CD4-positive, alpha-beta T cell treated with Interleukin-12 subunit alpha and Interleukin-12 subunit beta, for 1 hour (primary cell): ENCODE measurements at places on chromosomes 7 and 10.

- no peak for DNase-seq
Measured at GRCh38 chr10:70552586-70552985, 50.0 kb downstream of the PRF1 start.

GRCh38 chr10:89867964-89868363 lies 166.6 kb downstream of the KIF20B start:
- no peak for DNase-seq

GRCh38 chr7:44575054-44575453 lies 1.3 kb upstream of the DDX56 start:
- DNase-seq, result no peak

GRCh38 chr7:915291-916218 lies 38.9 kb downstream of the ADAP1 start:
- no peak for DNase-seq

GRCh38 chr7:44057181-44057848 lies 8.1 kb downstream of the PGAM2 start:
- DNase-seq, result no peak

DNA sequence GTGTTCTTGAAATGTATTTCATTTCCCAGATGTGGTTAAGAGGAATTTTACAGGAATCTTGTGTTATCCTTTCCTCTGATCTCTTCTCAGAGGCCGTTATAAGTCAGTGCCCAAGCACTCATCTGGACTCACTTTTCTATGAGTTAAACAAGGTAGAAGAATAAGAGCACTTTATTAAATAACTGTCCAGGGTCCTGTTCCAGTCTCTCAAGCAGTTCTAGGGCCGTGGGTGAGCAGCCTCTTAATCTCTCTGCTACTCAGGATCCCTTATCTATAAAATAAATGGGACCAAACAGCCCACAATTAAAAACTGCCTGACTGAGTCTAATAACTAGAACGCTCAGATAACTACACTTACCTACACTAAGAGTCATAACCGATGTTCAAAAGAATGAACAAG lies 111.2 kb downstream of the OSBPL3 start:
- DNase-seq, result no peak

GRCh38 chr10:124004663-124005004 lies 88.8 kb downstream of the CHST15 start:
- DNase-seq, result no peak

- no peak for DNase-seq
Measured at GRCh38 chr7:148661471-148661870, 37.2 kb upstream of the CUL1 start.

DNA sequence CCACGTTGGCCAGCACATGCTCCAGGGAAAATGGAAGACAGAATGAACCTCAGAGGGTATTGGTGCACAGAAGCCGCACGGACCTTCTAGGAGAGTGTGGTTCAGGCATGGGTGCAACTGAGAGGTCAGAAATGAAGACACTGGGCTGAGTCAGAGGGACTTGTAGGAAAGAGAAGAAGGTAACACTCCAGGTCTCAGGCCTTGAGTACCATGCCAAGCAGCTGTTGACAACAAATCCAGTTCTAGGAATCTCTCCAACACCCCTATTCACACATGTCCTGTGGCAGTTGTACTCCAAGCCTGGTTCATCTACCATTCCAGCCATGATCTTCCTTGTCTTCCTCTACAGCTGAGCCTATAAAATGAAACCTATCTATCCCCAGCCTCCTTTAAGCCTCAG lies 251.6 kb downstream of the USP6NL start:
- DNase-seq, result no peak

DNA sequence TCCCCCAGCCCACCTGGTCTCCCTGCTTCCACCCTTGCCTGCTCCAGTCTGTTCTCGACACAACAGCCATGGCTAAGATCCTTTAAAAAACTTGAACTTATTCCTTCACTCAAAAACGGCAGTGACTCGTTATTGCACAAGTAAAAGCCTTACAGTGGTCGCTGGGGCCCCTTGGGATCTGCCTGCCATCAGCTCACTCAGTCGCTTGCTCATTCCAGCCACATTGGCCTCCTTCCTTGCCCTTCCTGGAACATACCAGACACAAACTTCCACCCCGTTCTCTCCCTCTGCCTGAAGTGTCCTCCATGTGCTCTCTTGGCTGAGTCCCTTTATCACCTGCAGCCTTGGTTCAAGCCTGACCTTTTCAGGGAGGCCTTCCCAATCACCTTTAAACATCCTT lies 4.7 kb downstream of the CCNY start:
- no peak for DNase-seq

DNA sequence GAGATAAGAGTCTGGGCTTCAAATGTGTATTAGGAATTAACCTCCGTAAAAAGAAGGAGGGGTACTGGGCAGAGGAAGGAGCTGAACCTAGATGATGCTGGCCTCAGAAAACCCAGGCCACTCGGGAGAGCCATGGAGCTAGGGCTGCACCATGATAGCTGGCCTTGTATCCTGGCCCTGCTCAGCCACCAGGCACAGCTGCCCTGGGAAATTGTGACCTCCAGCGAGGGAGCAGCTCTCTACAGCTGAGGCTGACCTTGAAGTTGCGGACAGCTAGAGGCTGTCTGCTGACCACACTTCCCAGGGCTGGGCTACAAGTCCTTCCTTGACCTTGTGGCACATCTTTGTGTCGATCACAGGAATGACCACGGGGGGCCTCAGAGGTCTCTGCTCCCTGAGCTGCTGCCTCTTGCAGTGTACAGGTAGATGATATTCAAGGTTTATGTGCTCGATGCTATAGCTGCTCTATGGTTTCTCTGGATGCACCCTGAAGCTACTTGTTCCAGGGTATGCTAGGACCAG lies 38.3 kb upstream of the SLC35B4 start:
- DNase-seq, result no peak

GRCh38 chr10:111089293-111089692 lies 12.5 kb downstream of the ADRA2A start:
- DNase-seq, result no peak

- DNase-seq, result peak; percentile 51
Measured at GRCh38 chr7:134995239-134996096, 9.2 kb downstream of the AGBL3 start.

DNA sequence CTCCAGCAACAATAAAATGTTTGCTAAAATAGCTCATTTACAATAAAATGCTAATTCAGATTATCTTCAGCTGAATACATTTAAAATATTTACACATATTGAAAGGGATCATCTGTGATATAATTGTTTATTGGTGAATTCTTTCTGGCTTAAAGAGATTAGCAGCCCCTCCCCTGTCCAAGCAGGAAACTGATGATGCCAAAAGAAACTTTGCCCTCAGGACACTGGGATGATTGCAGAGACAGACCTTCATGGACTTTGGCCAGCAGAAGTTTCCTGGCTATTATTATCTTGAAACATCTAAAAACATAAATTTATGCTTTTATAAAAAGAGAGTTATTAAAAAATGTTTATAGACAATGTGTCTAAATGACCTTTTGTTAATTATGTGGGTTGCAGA lies 764.9 kb upstream of the MBL2 start:
- DNase-seq, result no peak

DNA sequence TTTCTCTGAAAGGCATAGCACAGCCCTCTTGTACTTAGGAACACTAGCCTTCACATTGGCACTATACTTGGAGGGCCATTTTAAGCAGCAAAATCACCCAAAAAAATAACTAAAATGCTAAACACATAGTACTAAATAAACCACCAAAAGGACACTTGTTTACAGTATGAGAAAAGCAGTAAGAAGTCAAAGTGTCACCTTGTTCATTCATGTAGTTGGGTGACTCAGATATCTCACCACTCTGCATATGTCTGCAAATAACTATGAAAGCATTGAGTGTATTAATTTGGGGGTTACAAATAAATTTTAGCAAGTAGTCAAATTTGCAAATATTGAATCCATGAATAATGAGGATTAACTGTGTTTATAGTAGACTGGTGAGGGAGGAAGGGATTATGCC lies 107.6 kb downstream of the ELAPOR2 start:
- DNase-seq, result no peak

DNA sequence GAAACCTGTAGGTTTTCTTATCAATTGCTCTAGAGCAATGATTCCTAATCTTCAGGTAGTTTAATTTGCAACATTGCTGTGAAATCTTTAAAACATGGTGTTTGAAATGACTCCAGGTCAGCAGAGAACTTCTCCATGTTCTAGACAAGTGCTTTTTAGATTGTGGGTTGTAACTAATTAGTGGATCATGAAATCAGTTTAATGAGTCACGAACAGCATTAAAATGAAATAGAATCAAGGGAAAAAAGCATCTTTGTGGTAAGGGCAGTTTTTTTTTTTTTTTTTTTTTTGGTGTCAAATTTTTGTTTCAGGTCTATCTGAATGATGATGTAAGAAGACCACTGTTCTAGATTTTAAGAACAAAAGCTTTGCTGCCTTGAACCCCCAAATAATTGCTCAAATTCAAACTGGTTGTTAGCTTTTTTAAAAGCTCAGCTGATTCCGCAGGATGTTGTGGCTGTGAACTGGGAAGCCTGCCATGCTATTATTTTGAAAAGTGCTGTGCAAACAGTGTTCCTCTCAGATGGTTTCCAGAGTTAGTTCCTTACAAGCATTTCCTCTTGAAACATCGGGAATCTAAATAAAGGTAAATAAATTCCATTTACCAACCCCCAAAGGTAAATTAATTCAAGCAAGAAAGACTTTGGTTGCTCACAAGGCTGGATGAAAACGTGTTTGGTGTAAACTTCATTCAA lies 13.1 kb upstream of the PDK4 start:
- no peak for DNase-seq

- DNase-seq, result no peak
Measured at GRCh38 chr7:158495786-158496185, 91.8 kb downstream of the PTPRN2 start.

- DNase-seq, result peak; percentile 67
Measured at GRCh38 chr7:55641273-55641691, 69.0 kb upstream of the VOPP1 start.

GRCh38 chr10:12438919-12439692 lies 89.8 kb downstream of the CAMK1D start:
- no peak for DNase-seq

DNA sequence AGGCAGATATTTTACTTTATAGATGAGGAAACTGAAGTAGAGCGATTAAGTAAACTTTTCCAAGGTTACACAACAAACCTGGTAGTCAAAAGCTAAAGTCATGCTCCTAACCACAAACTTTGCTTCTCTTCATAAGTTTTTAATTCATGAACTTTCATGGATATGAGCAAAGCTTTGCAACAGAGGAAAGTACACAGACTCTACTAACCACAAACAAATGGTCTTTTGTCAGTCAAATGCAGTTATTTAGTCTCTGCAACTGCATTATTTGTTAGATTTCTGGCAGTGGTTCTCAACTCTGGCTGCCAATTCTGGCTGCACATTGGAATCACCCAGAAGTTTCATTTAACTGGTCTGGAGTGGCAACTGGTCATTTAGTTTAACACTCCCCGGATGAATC lies 140.6 kb upstream of the TMEM168 start:
- DNase-seq, result no peak

DNA sequence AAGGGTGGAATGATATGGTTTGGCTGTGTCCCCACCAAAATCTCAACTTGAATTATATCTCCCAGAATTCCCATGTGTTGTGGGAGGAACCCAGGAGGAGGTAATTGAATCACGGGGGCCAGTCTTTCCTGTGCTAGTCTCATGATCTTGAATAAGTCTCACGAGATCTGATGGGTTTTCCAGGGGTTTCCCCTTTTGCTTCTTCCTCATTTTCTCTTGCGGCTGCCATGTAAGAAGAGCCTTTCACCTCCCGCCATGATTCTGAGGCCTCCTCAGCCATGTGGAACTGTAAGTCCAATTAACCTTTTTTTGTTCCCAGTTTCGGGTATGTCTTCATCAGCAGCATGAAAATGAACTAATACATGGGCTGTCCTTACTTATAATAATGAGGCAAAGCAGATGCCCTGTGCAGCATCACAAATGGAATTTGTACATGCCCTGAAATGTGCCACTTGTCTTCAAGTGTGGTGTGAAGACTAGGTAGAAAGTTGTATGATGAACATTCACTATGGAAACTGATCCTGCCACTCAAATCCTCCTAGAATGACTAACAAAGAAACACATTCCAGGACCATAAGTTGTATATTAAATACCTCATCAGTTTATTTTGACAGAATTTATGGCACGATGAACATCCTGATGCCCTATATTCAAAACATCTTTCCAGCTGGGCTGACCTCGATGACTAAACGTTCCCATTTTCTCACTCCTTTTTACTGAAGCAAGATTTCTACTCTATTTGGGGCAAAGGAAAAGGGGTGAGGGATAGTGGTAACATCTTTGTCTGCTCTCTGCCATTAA lies 122.8 kb upstream of the CTTNBP2 start:
- DNase-seq, result no peak

DNA sequence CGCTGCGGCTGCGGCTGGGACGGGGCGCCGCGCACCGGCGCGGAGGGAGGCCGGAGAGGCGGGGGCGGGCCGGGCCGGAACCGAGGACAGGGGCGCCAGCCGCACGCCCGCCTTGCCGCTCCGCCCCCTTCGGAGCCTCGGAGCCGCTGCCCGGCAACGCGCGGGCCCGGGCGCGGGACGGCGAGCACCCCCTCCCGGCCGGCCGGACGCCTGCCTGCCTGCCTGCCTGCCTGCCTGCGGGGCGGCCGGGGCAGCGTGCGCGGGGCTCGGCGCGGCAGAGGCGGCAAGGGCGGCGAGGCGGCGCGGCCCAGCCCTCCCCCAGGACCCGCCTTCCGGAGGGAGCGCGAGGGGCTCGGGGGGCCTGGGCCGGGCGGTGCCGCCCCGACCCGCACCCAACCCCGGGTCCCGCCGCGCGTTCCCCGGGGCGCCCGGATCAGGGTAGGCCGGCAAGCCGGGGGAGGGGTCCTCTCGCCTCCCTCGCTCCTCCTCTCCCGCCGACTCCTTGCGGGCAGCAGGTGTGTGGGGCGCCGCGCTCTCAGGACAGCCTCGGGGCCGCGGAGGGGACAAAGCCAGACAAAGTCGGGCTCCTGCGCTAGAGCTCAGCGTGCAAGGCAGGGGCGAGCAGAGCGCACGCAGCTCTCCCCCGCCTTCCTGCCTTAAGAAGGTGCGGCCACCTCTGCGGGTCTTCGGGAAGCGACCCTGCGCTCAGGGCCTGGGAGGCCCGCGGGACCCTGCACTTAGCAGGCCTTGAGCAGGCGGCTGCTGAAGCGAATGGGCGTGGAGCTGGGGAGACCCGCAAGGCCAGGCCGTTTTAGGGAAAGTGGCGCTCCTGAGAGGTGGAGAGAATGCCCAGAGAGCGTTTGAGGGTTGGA lies at the start of gene KIAA1549:
Gene KIAA1549, minus strand, starts transcription at position 58 of the 872 bp plus-strand sequence. CDS start 120 bp downstream, outside the sequence.
- DNase-seq, result peak; percentile 46

GRCh38 chr7:27196287-27196767 lies 3.6 kb downstream of the HOXA13 start:
- peak; percentile 79 for DNase-seq

GRCh38 chr7:156703773-156704482 lies 63.4 kb downstream of the RNF32 start:
- DNase-seq, result no peak

- no peak for DNase-seq
Measured at GRCh38 chr10:49172061-49172776, 16.0 kb downstream of the TMEM273 start.

DNA sequence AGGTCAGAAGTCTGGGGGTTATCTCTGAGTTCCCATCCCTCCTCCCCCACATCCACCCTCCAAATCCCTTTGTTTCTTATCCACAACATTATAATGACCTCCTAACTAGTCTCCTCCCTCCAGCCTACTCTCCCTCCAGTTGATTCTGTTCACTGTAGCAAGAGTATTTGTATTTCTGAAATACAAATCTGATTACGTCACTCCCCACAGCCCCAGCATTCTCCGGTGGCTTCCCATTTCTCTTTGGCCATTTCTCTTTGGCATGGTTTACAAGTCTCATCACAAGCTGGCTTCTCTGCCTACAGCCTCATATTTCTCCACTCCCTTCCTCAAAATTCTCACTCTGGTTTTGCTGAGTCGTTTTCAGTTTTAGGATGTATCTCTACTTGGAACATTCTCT lies 24.6 kb upstream of the MRPS33 start:
- no peak for DNase-seq

- DNase-seq, result no peak
Measured at GRCh38 chr7:143514487-143514886, 36.8 kb downstream of the TAS2R41 start.
